ENCODE measurements at places on chromosomes 3 and 15.
A peak's percentile ranks its signal among the peaks of the same experiment; 100 is the strongest.

DNA sequence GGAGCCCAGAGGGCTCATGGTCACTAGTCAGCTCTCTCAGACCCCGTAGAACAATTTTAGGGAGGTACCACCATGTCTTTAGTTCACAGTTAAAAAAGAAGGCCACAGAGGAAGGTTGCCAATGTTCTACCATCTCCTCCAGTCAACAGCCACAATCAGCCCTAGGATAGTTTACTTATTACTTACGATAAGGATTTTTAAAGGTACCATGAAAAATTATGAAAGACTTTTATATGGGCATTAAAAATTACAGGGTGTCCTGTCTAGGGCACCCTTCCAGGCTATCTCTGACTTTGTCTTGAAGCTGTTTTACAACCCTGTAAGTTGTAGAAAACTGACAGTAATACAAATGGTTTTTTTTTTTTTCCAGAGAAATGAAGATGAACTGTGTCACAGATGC, 57.9 kb downstream of the CAPN7 start:
- DNase-seq, result no peak

GRCh38 chr3:142888481-142889211, at the start of gene PCOLCE2:
PCOLCE2 (minus strand) TSS chr3:142889083; CDS start chr3:142888896, 187 bp downstream.
- DNase-seq, result peak; percentile 36

DNA sequence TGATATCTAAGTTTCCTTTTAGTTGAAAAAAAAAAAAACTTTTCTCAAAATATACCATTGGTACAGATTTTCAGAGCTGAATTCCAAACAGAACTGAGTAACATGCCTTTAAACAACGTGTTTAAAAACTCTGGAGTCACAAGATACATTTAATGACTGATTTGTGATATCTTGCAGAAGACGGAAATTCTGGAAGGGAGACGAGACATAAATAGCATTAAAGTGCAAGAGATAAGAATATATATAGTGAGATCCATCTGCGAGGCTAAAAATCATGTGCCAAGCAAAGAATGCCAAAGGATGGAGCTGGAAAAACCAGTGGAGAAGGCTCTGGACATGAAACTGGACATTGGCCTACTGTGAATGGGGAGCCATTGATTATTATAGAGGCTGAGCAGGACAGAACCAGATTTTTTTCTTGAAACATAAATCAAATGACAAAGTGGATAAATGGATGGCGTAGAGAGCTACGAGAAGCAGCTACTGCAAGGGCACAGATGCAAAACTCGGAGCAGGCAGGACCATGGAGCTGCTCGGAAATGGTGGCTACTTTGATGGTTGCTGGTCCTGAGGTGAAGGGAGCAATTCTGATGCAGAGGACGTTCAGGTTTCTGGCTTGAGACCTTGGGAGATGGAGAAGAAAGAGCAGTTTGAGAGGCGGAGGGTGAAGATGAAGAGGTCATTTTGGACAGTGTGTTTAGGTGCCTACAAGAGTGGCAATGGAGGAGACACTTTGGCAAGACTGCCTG, 88.8 kb downstream of the CPN2 start:
- DNase-seq, result no peak

- peak; percentile 83 for DNase-seq
These were observed 63.5 kb downstream of the FNDC3B start for GRCh38 chr3:172102883-172103310.

GRCh38 chr3:54939557-54940300, 11.9 kb upstream of the LRTM1 start:
- DNase-seq, result no peak

GRCh38 chr15:67090297-67091070, 25.1 kb downstream of the SMAD3 start:
- DNase-seq, result no peak

DNA sequence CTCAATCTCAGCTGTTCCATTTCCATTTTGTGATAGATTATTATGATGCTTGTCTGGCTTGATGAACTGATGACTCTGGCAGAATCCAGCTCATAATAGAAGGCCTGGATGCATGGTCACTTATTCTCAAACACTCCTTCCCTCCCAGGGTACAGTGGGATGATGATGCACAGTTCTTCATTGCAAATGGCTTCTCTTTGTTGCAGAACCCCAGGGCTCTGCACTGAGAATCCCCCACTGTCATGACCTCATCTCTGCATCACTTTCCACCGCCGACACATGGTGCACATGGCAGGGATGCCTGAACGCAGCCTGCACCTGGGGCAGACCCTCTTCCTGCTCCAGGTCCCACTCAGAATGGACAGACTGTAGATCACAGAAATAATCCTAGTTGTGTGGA, 515.6 kb upstream of the NR2F2 start:
- DNase-seq, result no peak

DNA sequence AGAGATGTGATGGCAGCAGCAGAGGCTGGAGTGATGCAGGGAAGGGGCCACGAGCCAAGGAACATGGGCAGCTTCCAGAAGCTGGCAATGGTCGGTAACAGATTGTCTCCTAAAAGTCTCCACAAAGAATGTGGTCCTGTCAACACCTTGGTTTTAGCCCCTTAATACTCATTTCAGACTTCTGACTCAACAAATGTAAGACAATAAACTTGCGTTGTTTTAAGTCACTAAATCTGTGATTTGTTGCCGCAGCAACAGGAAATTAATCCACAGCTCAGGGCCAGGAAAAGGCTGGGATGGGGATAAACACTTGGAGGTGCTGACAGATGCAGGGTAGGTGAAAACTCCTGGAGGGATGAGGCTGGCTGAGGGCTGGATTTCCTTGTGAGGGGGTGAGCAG, 69.9 kb downstream of the OXNAD1 start:
- DNase-seq, result no peak

All from epithelial cell of esophagus (primary cell).